ENCODE measurements at places on chromosomes 6 and 20.

GRCh38 chr6:158031381-158032353, 50.0 kb downstream of the SYNJ2 start:
- DNase-seq: peak; percentile 78

- no peak for DNase-seq
Measured at GRCh38 chr6:157019733-157020132, 242.6 kb downstream of the ARID1B start.

DNA sequence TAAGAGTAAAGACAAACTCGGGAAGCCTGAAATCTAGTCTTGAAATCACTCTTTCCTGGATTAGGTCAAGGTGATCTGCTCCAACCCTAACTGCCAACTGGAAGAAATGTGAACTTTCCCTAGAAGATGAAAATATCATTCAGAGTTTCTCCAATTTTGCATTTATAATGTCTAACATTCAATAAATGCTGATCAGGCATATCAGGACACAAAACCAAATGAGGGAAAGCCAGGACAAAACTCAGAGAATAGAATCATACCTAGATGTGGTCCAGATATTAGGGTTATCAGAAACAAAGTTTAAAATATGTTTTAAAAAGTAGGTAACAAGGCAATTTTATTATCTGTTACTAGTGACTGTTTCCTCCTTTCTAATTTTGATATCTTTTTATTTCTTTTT, 335.5 kb upstream of the MAP3K7 start:
- DNase-seq: no peak

GRCh38 chr6:134058622-134059366, 6.4 kb upstream of the SLC2A12 start:
- DNase-seq: no peak

GRCh38 chr20:6070829-6071695, 17.2 kb upstream of the LRRN4 start:
- no peak for DNase-seq

DNA sequence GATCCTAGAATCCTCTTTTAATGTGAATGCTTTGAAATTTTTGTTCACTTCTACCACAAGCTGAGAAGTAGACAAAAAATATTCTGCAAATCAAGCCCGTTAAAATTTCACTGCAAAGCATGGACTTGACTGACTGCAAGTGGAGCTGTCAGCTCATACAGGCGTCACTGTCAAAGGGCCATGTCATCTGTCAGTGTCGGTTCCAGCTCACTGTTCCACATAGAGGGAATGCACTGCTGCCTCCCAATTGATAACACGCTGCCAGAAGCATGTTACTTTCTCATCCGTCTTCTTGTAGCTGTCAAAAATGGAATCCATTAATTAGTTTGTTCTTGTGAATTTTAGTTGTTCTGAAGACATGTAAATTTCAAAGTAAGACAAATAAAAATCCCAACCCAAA, 50.4 kb upstream of the FBXL4 start:
- DNase-seq: no peak
